Small intestine (tissue), 16 donors: ENCODE measurements at places on chromosomes 4 and X.

- DNase-seq: no peak
These were observed 5.7 kb downstream of the ELK1 start for GRCh38 chrX:47644557-47645091.

DNA sequence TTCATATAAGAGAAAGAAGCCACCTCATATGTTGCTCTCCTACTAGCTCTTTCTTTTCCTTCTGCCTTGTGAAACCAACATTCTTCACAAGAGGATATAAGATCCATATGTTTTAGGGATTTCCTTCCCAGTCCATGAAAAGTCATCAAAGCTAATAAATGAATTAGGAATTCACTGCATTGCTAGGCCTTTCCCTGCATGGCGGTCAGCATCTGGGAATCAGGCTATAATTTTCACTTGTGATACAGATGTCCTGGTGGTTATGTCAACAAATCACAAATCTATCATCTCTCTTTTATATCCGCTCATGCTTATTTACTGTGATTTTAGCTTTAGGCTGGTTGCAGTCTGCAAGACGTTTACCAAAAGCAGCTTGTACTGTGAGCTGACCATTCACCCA is 510.0 kb downstream of the NLGN4X start:
- no peak for DNase-seq

DNA sequence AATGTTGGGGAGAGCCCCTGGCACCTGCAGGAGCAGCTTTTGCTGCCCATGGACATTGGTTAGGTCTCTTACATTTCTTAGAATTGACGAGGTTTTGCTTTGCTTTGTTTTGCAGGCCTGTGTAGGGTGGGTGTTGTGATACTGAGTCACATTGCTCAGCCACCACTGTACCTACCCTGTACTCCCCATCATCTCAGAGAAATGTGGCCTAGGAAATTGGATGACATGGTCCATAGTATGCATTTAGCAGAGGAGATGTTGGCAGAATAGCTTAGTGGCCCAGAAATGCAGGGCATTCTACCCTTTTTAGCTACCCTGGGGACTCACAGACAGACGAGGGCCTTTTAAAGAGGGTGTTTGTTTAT is 43.7 kb downstream of the IL21 start:
- DNase-seq: no peak

- DNase-seq: no peak
These were observed 126.3 kb downstream of the PRDM5 start for GRCh38 chr4:120796271-120796670.

DNA sequence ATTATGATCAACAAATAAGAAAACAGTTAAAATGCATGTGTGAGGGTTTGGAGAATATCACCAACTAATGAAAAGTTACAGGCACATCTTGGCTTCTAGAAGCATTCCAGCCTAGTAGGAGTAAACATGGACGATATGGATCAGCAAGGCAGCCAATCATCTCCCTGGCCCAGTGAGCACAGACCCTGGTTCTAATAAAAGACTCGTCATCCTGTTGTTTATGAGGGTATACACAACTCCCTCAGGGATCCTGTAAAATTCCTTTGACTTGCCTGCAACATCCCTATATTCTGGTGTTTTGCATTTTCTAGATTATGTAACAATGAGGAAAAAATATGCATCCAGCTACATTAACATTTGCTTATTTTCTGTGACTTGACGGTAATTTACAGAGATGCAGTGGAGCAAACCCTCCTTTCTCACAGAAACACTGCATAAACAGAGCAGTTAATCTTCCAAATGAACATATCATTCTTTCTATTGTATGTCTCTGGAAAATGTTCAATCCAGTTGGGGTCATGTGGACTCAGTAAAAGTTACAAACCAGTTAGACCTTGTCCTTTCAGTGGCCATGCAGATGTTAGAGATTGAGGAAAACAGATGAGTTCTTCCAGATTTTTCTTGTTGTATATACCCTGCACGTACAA is 88.9 kb upstream of the NDP start:
- DNase-seq: no peak

DNA sequence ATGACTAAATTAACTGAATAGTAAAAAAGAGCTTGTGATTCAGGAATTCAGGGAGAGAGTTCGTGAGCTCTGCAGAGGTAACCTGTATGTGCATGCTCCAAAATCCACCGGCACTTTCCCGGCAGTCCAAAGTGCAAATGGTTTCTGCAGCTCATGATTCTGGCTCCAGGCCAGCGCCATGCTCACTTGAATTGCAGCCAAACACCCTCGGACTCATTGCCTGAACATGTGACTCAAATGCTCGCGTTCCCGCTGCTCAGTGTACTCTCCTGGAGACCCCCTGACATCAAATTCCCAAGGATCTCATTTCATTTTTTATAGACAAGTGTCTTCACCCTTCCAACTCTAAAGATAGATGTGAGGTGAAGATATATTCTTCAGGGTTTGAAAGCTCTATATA is 44.1 kb upstream of the SH3RF1 start:
- DNase-seq: peak; percentile 96

DNA sequence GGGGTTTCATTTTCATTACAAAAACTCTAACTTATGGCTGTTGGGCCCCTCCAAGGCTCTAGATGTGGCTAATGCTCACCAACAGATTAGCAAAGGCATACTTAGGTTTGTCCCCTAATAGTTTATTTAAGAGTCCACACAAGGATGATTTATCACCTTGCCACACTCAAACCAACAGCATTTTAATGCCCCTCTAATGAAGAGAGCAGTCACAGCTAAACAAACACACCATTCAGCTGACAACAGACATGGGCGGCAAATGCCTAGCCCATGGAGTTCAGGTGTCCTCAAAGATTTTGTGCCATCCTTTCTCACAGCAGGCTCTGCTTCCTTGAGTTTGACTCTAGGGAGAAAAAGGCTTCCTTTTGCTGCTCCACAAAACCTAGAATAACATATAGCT is 61.8 kb upstream of the CITED1 start:
- no peak for DNase-seq
